ENCODE measurements at places on chromosomes 4 and X.

DNA sequence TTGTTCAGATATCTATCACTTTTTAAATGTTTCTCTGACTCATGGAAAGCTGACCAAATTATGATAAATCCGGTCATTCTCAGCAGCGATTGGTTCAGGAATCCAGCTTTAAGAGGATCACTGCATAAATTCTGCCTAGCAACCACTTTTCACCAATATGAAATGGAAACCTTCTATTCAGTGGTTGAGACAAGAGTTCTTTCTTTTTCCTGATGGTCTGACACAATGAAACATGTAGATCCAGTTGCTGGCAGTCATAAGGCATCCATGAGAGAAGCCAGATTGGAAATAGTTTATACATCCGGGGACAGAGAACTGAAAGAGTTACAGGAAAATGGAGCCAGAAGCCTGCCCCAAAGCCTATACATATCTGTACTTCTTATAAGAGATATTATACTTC lies 27.2 kb downstream of the MAB21L2 start:
- no peak for DNase-seq

DNA sequence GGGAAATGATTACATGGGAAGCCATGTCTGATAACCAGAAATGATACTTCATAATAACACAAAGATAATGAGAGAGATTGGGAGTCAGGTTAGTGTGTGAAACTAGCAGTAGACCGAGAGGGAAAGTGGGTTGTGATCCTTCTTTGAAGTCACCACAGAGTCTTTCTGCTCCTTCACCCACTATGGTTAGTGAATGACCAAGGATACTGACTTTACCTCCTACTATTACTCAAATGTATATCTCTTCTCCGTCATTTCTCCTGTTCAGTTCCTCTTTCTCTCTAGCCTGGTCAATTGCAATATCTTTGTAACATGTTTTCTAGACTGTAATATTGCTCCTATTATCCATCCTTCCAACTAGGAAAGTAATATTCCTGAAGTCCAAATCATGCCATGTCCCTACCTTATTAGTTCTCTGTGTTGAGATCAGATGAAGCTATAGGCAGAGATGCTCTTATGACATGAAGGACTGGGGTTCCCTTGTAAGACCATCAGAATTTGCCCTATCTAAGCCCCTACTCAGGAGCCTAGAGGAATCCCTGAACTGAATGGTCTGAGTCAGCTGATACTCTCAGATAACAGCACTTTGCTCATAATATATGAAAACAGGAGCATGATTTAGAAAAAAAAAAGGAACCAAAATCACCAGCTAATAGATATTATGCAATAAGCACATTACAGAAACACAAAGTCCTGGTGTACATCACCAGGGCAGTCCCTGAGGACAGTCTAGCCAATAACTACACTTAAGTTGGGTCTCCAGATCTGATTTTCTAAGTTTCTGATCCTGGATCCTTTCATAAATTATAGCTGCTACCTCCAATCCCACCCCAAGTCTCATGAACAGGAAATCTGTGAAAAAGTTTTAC lies 81.2 kb downstream of the SHROOM3 start:
- DNase-seq = no peak

DNA sequence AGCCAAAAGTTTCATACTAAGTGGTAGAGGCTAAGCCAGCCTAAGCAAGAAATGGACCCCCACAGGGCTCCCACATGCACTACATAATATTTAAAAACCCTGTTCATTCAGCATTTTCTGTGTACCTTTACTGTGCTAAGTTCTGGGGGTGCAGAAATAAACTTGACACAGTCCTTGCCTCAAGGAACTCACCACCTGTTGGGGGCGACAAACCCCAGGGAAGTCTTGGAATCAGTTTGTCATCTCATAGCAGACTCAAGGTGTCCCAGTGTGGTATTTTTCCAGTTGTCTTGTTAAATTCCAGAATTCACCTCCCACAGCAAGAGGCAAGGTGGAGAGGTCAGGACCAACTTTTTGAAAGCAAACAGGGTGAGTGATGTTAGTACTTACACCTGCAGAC lies 43.1 kb downstream of the ATG4A start:
- DNase-seq = no peak

- DNase-seq = no peak
Observed at GRCh38 chr4:7472442-7473013, 37.8 kb upstream of the PSAPL1 start.

- no peak for DNase-seq
Observed at GRCh38 chrX:145524931-145525330, 277.6 kb downstream of the SPANXN1 start.

DNA sequence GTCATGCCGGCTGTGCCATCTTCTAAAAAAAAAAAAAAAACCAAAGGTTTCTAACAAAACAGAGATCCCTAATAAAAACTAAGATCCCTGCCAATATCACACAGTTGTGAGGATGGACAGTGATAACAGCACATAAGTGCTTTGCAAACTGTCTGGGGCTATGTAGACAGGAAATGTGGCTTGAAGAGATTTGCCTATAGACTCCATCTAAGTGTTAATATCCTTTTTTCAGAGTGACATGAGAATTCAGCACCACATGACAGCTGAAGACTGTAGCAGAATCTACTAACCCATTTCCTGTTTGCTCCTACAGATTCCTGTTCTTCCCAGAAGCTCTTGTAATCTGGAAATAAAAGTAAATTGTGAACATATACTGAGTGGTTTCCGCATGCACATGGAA lies 215.4 kb downstream of the KDR start:
- DNase-seq = no peak

- no peak for DNase-seq
Observed at GRCh38 chr4:77818602-77819403, at the start of gene CNOT6L. Gene CNOT6L (minus strand): TSS chr4:77819368. CDS start chr4:77819308, 60 bp downstream.

All from epithelial cell of proximal tubule (primary cell).